ENCODE measurements at places on chromosomes 5 and 9.

GRCh38 chr9:117555964-117556629 is 141.2 kb upstream of the ASTN2 start:
- DNase-seq, result peak; percentile 10

DNA sequence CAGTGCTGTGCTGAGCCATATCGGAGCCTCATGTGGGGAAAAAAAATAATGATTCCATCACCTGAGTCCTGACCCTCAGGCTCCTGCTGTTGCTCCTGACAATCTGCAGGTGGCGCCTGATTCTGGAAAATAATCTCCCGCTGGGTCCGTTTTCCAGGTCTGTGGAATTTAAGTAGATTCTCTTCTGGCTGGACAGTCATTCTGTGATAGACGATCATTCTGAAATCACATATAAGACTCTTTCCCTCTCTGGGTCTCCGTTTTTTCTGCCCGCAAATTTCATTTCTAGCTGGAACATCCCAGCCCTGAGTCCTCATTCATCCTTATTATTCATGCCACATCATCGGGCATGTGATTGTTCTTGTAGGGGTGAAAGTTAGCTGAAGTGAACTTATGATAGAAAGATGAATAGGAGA is 22.1 kb upstream of the STXBP1 start:
- DNase-seq, result no peak

- DNase-seq, result no peak
Observed at GRCh38 chr9:136004712-136005111, 43.5 kb upstream of the UBAC1 start.

- no peak for DNase-seq
Observed at GRCh38 chr5:177374211-177374610, 10.0 kb upstream of the SLC34A1 start.

- no peak for DNase-seq
Observed at GRCh38 chr5:21831145-21831787, 1021.9 kb downstream of the CDH12 start.

DNA sequence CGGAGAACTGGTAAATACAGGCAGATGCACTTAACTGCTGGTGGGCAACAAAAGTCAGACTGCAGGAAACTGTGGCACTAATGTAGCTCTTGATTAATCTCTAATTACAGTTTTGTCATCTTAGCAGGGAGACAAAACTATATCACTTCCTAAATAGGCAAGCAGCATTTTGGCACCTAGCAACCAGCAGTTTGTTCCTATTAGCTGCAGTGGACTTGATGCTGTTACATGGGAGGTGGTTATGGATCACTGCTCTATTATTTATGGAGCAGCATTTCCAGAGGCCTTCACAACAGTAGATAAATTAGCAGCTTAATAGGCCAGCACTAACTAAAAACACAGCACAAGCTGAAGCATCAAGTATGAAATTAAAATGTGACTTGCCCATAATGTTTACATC is 518.3 kb upstream of the ITGA1 start:
- DNase-seq, result no peak

Measured in T-helper 1 cell (primary cell).